ENCODE measurements at places on chromosomes 6 and 20.

DNA sequence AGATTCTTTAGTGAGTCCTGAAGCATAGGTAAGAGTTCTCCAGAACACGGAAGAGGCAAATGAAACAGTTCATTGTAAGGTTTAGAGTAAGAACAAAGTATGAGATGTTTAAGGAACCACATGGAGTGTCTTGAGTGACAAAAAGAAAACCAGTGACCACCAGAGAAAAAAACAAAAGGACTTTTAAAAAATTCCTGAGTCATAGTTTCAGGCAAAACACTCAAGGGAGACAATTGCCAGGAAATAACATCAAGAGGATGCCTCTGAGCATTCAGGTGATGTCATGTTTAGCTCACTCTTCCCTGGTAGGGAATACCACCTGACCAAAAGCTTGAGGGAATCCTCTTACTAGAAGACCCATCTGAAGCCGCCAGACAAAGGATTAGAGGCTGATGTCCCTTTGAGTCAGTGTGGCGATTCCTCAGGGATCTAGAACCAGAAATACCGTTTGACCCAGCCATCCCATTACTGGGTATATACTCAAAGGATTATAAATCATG is 110.3 kb downstream of the COL19A1 start:
- DNase-seq = no peak

DNA sequence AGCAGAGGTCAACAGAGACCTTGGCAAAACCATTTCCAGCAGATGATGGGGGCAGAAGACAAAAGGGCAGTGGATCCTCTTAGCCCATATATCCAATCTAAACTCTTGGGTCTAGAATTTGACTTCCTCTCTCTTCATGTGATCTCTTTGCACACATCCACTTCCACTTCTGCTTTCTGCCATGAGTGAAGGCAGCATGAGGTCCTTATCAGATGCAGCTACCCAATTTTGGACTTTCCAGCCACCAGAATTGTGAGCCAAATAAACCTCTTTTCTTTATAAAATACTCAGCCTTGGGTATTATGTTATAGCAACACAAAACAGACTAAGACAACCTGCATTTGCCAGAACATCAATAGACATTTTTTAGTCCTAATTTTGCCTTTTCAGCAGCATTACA is 191.6 kb downstream of the ADAT2 start:
- DNase-seq = no peak

DNA sequence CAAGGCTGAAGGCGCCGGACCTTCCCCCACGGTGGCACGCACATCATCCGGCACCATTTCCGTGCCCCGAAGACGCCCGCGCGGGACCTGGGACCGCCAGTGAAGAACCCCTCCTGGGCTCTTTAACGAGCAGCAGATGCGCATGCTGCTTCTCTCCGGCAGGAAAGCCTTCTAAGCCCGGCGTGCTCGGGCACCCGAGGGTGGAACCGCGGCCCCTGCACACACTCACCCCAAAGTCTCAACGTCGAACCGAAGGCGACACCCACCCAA is 240 bp downstream of the FOXQ1 start:
- no peak for DNase-seq

DNA sequence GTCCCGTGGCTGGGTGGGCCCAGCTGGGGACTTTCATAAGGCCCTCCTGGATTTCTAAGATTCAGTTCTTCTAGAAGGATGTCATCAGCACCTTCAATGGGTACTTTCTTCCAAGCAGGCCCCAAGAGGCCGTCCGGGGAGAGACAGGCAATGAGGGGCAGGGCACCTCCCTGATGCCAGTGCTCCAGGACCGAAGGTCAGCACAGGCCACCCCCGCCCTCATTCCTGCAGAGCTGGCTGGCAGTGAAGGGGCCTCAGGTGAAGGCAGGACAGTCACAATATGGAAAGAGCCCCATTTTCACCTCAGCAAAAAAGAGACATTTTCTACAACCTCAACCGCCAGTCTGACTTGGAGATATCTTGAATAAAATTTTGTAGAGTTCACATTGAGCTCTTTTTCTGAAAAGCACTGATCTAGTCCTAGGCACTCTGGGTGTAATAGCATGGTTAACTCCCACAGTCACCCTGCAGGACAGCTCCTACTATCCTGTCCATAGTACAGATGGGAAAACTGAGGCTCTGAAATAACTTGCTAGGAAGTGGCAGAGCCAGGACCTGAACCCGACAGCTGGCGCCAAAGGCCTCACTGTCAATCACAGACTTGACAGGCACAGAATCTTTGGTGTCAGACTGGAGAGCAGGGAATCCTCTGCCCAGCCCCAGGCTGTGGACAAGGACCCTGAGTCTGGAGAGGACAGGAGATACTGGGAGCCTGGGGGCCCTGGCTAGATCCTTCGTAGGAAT is 50.3 kb downstream of the RRBP1 start:
- no peak for DNase-seq

GRCh38 chr20:38165089-38165965 is at the start of gene TGM2:
TSS of gene TGM2 (minus strand) at chr20:38165270. CDS start at chr20:38165198, 72 bp downstream.
- DNase-seq = peak; percentile 73

DNA sequence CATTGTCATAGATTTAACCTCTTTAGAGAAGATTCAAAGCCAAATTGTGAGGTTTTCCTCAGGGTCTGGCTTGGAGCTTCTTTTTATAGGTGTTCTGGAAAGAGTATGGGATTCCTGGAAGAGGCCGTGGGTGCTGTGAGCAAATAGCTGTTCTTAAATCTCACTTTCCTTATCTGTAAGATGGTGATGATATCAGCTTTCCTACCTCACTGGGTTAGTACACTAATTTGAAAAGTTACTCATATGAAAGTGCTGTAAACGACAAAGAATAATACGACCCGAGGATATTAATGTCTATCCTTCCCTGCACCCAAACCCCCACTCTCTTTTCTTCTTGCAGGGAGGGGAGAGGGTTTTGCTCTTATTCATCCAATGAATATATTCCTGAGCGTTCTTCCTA is 116.9 kb upstream of the ENPP5 start:
- DNase-seq = no peak

GRCh38 chr6:116564311-116564710 is 7.0 kb upstream of the RWDD1 start:
- no peak for DNase-seq
